Activated T-helper 1 cell treated with anti-CD3 and anti-CD28 coated beads, Interleukin-12 subunit alpha, Interleukin-12 subunit beta, Interleukin-2, Interleukin-4 antibody, amounts not matched to agents 30 ng/mL and 10 ng/mL and 1 ng/mL, durations not matched to agents 14 hours and 24 hours and 36 hours (primary cell): ENCODE measurements at places on chromosomes 2 and 18.

GRCh38 chr2:197208841-197209240 lies 101.7 kb downstream of the ANKRD44 start:
- DNase-seq = no peak

- no peak for DNase-seq
Measured at GRCh38 chr18:12278741-12279682, 24.9 kb downstream of the CIDEA start.

GRCh38 chr18:61941948-61942471 lies 49.2 kb upstream of the RNF152 start:
- no peak for DNase-seq

DNA sequence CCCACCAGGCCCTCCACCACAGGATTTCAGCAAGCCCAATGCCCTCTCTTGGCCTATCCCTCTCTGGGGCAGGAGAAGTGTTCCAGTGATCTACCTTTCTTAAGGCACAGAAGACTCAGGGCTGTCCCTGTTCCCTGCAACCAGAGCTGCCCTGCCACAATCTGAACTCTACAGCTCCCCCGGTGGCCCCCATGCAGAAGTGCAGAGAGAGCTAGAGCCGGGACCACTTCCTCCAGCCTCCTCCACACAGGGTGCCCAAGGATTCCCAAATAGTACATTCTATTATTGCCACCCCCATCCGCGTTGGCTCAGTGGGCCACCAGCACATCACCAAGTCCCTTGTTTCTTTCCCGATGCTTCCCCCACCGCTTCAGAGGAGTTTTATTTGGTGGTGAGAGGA lies 114.8 kb upstream of the PTPRM start:
- no peak for DNase-seq

GRCh38 chr2:17979707-17980106 lies 101.2 kb downstream of the KCNS3 start:
- DNase-seq = no peak

- DNase-seq = no peak
Measured at GRCh38 chr2:187407407-187408084, 40.5 kb downstream of the CALCRL start.
